Activated B cell treated with CpG ODN at 0.5 μM for 24 hours (primary cell): ENCODE measurements at places on chromosomes 2 and 18. TPM values are rescaled to one million over a fixed set of nuclear protein-coding genes. Genes with fewer than 3 reads are reported as not detected.

- DNase-seq = no peak
Observed at GRCh38 chr2:188293601-188294351, 2.1 kb downstream of the GULP1 start.

GRCh38 chr18:50152900-50153299 lies 42.0 kb downstream of the MYO5B start:
- DNase-seq = no peak

GRCh38 chr18:78393086-78393862 lies 586.3 kb upstream of the SALL3 start:
- DNase-seq = no peak

- no peak for DNase-seq
Observed at GRCh38 chr2:176189681-176190641, 1.5 kb downstream of the HOXD1 start.

GRCh38 chr2:218036371-218036770 lies 32.7 kb upstream of the RUFY4 start:
- DNase-seq = no peak

DNA sequence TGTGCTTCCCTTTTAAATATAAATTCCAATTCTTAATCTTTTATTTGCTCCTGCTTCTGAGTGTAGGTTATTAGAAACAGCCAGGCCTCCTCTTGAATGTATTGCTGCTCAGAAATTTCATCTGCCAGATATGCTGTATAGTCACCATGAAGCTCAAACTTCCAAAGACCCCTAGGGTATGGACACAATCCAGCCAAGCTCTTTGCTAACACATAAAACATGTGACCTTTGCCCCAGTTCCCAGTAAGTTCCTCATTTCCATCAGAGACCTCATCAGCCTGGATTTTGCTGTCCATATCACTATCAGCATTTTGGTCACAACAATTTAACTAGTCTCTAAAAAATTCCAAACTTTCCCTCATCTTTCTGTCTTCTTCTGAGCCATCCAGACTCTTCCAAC lies 75.2 kb downstream of the MAP2 start:
- no peak for DNase-seq

- DNase-seq = no peak
Observed at GRCh38 chr18:59514203-59514602, 155.1 kb upstream of the LMAN1 start.

GRCh38 chr2:178309541-178309940 lies 115.2 kb downstream of the OSBPL6 start:
- no peak for DNase-seq

- DNase-seq = no peak
Observed at GRCh38 chr18:69002233-69002632, 204.4 kb downstream of the CCDC102B start.

GRCh38 chr18:79447703-79448367 lies 52.1 kb downstream of the NFATC1 start:
- no peak for DNase-seq

- DNase-seq = no peak
Observed at GRCh38 chr2:202632682-202633290, 2.0 kb upstream of the FAM117B start.

- DNase-seq = no peak
Observed at GRCh38 chr18:58226429-58226828, 182.4 kb downstream of the NEDD4L start.

- no peak for DNase-seq
Observed at GRCh38 chr2:119821266-119821665, 61.5 kb downstream of the PTPN4 start.

DNA sequence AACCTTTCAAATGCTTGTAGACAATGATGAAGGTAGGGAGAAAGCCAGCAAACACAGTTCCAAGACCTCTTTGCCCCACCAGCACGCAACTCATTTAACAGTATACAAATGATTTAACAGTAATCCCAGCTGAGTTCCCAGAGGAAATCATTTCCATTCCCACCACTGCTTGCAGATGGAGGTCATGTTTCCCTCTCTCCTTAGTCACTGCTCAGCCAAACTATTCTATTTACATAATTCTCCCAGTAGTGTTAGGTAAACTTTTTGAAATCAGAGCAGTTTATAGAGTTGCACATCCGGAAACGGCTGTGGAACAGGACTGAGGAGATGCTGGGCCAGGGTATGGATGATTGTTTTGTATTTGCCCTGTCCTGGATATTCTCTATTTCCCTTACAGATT lies 328.5 kb downstream of the FIGN start:
- no peak for DNase-seq

DNA sequence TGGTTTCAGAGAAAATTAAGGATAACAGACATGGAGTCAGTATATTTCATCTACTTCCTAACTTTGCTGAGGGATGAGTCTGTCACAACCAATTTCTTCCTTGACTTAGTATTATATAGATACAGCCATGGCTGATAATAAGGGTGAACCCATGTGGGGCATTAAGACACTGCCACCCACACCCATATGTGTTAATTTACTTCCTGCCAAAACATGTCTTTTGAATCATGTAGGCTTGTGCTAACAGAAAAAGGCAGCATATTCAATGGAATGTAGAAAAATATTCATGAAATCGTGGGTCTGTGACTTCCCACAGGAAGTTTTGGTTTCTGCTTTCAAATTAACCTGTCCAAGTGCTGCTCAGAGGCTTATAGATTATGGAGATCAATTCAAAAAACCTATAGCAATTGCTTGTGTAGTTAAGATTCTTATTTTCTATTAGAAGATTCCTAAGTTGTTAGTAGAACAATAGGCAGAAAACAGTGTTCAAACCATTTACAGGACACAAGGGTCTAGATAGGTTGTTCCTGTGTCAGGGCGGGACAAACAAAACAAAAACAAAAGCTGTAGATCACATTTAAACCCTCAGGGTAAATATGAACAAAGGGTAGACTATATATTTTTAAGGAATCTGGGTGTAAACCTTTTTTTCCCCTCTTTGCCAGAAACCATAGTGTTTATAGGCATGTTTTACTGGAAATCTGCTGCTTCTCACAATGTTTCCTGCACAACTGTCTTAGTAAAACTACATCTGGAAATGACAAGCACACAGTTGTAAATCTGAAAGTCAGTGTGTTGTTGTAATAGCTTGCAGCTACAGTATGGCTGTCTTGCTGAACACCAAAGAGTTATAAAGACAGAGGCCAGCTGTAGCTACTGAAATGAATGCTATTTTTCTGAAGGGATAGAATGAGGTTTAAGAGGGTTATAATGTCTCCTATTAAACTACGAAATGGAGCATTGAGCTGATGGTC lies 691.2 kb downstream of the EPHA4 start:
- DNase-seq = no peak

DNA sequence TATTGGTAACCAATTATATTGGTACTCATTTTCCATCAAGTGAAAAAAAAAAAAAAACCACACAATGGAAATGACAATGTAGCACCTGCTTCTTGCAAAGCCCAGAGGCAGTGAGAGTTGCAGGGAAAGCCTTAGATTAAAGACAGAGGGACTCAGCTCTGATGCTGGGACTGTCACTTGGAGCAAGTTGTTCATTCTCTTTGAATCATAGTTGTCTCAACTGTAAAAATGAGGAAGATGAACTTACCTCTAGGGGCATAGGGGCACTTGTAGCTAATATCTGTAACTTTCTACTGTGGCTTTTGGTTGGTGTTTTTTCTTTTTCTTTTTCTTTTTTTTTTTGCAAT lies 81.4 kb upstream of the LPIN2 start:
- DNase-seq = no peak

- no peak for DNase-seq
Observed at GRCh38 chr2:150702791-150703190, 215.3 kb upstream of the RND3 start.

DNA sequence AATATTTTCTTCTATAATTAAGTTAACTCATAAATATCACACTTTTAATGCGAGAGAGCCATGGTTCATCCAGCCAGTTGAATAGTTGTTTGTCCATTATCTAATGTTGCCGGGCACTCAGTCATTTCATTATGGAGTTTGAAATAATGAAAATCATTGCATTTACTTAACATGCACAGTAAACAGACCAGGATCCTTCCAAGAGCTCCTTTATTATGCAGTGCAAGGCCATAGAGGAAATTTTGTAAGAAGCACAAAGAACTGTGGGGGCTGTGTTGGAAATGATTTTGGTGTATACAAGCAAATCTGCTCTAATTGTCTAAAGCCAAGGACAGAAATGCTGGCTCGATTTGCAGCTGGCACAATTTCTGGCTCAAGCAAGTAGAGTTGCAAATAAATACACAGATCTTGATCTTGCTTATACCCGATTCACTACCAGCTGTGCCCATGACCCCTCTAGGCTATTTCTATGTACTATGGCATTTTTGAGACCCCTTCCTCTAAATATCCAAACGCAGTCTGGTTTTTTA lies 400.3 kb upstream of the HNRNPA3 start:
- no peak for DNase-seq

GRCh38 chr2:25615920-25616319 lies 57.5 kb downstream of the DTNB start:
- DNase-seq = no peak

DNA sequence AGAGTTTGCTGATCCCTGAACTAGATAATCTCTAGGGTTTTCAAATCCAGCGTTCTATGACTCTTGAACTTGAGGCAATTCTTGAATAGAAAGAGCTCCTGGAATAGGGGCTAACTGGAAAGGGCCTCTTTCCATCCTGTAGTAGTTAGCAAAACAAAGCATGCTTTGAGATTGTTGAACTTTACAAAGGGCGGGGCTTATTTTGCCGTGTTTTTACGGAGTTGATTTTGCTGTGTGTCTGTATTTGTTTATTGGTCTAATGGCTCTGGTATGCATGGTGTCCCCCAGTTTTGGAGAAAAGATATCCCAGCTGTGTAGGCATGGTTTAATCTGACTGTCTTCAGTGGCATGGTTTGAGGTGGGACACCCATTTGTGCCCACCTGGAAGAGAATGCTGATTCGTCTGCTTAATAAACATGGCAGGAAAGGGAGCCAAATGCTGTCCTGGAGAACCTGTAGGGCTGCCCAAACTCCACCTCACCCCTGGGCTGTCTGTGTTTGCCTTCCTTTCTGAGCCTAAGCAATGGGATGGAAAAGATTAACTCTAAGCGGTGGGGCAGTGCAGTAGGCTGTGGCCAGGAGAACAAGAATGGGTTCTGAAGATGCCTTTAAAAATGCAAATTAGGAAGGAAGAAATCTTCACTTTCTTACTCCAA lies 74.1 kb upstream of the FOSL2 start:
- DNase-seq = no peak

DNA sequence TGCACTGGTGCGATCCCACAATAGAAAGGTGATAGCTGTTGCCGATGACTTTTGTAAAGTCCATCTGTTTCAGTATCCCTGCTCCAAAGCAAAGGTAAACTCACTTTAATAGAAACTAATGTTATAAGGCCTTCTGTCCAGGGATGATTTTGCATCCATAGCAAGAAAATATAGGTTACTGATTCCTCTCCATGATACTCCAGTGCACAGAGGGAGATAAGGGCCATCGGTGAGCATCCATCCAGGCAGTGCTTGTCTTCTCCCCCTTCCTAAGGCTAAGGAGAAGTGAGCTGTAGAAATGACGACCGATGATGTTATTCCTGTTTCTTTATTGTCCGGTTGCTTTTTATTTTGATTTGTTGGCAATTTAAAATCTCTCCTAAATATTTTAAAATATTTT lies 32.1 kb downstream of the COX7A2L start:
- DNase-seq = no peak

DNA sequence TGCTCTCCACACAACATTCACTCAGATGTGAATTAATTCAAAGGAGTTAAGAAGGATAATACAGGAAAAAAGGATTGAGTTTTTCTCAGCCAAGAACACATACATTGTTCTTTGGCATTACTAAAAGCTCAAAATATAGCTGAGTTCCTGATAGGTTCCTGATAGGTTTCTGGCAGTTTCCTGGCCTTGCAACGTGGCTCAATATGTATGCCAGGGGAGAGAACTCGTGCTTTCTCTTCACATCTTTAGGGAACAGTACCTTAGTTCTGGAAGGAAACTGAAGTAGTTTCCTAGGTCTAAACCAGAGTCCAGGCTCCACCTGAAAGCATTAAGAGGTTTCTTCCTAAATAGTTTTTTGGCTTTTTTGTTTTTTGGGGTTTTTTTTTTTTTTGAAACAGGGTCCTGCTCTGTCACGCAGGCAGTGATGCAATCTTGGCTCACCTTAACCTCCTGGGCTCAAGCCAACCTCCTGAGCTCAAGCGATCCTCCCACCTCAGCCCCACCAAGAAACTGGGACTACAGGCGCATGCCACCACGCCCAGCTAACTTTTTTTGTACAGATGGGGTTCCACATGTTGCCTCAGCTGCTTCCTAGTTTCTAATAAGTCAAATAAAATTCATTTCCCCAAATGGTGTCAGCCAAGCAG lies 42.8 kb downstream of the ESCO1 start:
- no peak for DNase-seq

GRCh38 chr2:26612522-26613240 lies 28.5 kb downstream of the CIB4 start:
- no peak for DNase-seq

GRCh38 chr2:233919938-233920337 lies 2.8 kb downstream of the TRPM8 start:
- no peak for DNase-seq

DNA sequence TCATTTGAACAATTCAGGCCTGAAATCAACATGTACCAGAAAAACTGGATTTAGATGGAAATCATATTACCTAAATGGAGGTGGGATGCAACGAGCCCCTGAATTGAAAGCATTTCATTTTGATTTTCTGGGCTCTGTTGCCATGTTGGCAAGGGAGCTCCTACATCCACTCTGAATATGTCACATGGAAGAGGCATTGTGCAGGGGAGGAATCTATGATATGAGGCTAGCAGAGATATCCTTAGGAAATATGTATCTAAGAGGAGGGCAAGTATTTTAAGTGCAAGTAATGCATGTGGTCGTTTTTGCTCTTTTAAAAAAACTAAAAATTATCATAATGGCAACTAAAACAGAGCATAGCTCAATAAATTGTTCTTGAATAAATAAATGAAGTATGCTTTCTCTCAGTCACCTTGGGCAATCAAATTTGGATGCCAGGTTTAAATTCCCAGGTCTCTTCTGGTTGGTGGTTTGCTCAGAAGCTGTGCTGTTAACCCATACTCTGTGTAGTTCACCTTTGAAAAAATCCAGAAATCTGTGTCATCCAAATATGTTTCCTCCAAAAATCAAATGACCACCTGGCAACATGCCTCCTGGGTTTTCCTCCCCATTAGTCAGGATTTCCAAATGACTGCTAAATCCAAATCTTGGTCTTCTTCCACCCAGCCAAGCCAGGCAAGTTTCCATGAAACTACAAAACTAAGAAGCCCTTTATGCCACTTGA lies 6.5 kb upstream of the LGALSL start:
- no peak for DNase-seq

GRCh38 chr2:200345975-200346374 lies 39.5 kb downstream of the SPATS2L start:
- no peak for DNase-seq

- DNase-seq = no peak
Observed at GRCh38 chr2:35099342-35099741, 1256.2 kb upstream of the CRIM1 start.

- no peak for DNase-seq
Observed at GRCh38 chr2:12300019-12300602, 416.6 kb upstream of the TRIB2 start.

The RAPH1 gene
- 0.11 and 0.20 TPM in 2 replicates for total RNA-seq

The C18orf54 gene
- 1.9 TPM in 2 replicates for total RNA-seq

The TFCP2L1 gene
- 0.05 and 0.13 TPM in 2 replicates for total RNA-seq

The RNF144A gene
- 0.56 and 0.89 TPM in 2 replicates for total RNA-seq

The TMBIM1 gene
- 40.7 and 45.0 TPM in 2 replicates for total RNA-seq

The ABCB11 gene
- total RNA-seq = 0.05 TPM in 1 of 2 replicates, not detected in the other

The AOX1 gene
- total RNA-seq = 0.24 TPM in 1 of 2 replicates, not detected in the other

The RAB1A gene
- total RNA-seq = 45.0 and 46.4 TPM in 2 replicates

The TRIM54 gene
- not detected in 2 replicates for total RNA-seq

The TOGARAM2 gene
- total RNA-seq = 0.22 TPM in 1 of 2 replicates, not detected in the other
